Neural progenitor cell (in vitro differentiated cells): ENCODE measurements at places on chromosomes 7 and 10.

DNA sequence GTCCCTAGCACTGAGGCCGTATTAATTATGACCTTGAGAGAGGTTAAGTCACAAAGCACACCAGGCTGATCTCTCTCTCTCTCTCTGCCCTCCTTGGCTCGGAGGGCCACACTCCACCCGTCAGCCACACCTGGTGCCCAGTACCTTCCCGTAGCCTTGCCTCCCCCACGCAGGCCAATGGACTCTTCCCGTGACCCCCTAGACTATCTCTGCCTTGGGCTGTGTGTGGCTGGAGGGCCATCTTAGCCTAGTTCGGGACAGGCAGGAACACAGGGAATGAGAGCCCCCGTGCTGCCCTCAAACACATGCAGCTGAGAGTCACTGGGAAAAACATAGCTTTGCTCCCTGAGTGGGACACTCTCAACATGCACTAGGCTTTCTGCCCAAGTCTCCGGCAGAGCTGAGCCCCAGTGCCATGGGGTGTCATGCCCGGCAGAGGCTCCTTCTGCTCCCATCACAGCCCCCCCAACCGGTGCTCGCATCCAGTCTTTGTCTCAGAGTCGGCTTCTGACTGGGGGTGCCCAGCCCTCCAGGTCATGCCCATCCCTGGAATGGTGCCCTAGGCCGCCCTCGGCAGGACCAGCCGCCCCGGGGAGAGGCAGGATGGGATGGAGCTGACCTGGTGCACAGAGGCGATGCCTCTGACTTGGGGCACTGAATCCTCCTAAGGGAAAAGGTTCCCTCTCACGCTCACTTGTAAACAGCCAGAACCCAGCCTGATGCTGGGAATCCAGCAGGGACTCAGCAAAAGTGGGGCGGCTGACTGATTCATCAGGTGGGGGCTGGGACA is 63.0 kb downstream of the TCERG1L start:
- no peak for DNase-seq

DNA sequence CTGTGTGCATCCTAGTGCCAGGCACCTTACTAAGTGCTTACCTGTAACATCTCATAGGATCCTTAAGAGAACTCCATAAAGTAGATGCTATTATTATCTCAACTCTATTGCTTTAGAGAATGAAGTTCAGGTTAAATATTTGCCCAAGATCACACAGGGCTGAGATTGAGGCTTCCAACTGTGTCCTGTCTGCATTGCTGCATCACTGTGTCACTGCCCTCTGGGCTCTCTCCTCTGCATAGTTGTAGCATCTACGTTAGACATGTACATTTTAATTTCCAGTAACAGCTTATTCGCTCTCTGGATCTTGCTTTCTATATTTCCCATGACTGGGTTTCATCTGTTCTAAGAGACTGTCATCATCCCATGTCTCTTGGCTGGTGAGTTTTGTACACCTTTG is 63.6 kb upstream of the FZD8 start:
- DNase-seq = no peak

DNA sequence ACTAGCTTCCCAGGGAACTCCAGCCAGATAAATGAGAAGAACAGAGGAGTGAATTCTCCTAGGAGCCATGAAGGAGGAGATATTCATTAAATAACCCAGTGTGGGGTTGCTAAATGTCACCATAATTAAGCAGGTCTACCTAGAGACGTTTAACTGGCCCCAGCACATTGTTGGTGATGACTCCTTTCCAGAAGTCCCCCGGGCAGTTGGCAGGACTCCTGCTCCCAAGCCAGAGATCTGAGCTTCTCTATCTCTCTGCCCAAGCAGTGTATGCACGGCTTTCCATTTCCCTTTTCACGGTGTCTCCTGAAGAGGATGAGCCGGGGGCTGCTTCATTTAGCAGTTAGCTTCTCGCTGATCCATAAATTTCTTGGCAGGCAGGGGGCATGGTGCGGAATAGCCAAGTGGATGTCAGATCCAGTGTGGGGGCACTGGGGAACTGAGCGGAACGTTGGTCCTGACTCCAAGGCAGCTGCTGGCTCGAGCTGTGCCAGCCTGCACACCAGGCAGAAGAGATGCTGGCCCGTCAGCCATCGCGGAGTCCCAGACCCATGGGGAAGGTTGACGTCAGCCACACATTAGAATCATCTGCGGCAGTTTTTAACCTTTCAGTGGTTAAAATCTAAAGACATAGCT is 142.0 kb upstream of the NPY start:
- DNase-seq = no peak

DNA sequence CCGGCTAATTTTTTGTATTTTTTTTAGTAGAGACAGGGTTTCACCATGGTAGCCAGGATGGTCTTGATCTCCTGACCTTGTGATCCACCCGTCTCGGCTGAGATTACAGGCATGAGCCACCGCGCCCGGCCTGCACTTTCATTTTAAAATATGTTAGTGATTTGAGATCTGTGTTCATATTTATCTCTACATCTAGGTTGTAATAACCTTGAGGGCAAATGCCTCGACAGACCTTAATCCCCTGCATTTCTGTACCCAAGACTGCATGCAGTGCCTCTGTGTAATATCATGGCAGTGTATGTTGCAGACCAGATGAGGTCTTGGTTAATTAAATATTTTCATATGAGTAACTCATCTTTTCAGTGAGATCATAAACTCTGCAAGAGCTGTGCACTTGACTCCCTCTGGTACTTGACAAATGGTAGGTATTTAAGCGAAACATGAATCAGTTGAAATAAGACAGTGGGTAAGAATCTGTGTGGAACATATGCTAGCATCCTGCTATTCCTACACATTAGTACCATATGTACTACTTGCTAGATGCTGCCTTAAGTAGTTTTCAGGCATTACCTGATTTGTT is 673.9 kb upstream of the ANKRD30A start:
- DNase-seq = no peak

- peak; percentile 67 for DNase-seq
These were observed 138.0 kb upstream of the MTPN start for GRCh38 chr7:136114966-136115762.

DNA sequence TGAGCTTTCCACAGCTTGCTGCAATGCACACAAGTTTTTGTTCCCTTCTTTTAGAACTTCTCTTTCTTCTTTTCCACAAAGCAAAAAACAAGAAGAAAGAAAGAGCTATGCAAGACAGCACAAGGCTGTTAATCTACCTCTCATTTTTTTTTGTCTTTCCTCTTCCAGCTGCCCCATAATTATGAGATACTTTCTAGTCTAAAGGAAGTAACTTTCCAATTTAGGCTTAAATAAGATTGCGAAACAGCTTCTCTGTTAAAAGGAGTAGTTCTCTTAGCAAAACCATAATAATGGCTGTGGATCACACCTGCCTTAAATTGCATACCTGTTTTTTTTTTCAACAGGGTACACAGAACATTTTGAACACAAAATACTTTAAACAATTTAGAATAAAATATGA is 56.0 kb downstream of the NDUFB2 start:
- DNase-seq = no peak

DNA sequence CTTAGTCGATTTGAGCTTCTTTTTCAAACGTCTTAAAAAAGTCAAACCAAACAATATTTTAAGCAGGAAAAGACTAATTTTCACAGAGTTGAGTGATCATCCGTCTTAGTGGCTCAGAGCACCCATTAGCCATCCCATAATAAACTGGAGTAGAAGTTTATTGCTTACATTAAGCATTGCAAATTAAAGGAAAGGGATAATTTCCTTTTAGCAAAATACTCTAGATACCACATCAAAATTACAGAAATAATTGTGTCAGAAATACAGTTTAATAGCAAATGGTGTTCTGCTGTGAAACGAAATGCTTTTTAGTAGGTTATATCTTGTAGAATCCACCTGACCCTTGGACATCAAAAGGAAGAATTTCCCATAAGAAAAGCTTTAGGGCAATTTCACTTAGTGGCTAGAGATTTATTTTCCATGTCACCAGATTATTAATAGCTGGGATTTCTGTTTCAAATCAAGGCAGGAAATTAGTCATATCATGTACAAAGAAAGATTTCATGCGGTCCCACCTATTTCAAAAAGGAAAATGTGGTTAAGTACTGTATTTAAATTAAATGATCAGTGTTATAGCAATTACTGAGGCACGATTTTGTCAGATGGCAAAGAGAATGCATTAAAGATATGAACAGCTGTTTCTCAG is 96.2 kb downstream of the NPTX2 start:
- no peak for DNase-seq
